ENCODE measurements at places on chromosomes 7 and 10. TPM values are rescaled to one million over a fixed set of nuclear protein-coding genes. Genes with fewer than 3 reads are reported as not detected.

The TMEM196 gene
- total RNA-seq, result 0.05 TPM

The DDC gene
- total RNA-seq, result 0.33 TPM

- DNase-seq, result no peak
Observed at GRCh38 chr10:44459671-44460070, 74.8 kb upstream of the CXCL12 start.

The SPRN gene
- 0.05 TPM for total RNA-seq

- no peak for DNase-seq
Observed at GRCh38 chr7:156386097-156386496, 254.5 kb upstream of the RNF32 start.

The PNLIPRP2 gene
- total RNA-seq, result not detected

The FOXI2 gene
- total RNA-seq, result 0.05 TPM

- no peak for DNase-seq
Observed at GRCh38 chr7:26656735-26657134, 207.7 kb downstream of the SKAP2 start.

- no peak for DNase-seq
Observed at GRCh38 chr10:78706256-78706655, 362.5 kb upstream of the ZMIZ1 start.

The ELMO1 gene
- 22.5 TPM for total RNA-seq

The POLL gene
- total RNA-seq, result 5.4 TPM

DNA sequence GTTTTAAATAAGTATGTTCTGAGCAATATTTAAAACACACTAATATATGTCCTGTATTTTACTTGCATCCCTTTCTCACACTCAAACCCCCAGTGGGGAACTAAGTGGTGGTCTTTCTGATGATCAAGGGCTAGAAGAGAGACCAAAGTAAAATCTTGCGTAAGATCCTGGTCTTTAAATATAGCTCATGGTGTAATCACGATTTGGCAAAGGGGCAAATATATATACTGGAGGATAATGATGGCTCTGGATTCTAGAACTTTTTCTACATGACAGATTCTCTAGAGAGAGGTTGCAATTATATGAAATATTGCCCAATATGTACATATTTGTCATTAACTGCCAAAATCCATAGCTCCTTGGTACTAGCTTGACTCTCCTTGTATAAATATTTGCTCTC, 438.3 kb downstream of the NXPH1 start:
- DNase-seq, result no peak

DNA sequence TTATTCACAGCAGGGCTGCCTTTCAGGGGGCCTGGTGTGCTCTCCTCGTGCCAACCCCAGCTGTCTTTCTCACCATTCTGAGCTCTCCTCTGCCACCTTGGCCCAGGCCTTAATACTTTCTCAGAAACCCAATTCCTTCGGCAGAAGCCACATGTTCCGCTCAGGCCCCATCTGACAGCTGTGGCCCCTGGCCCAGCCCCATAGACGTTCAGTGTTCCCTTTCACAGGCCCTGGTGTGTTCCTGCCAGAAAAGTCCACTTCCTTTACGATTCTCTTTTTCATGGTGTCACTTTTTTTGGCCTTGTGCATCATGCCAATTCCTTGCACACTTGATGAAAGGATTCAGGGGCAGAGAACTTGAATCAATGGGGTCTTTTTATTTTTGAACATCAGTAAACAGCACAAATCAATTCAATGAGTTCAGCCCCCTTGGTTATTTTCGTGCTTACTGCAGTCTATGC, 15.9 kb upstream of the GPNMB start:
- no peak for DNase-seq

- no peak for DNase-seq
Observed at GRCh38 chr7:90701771-90702170, 105.7 kb downstream of the CDK14 start.

DNA sequence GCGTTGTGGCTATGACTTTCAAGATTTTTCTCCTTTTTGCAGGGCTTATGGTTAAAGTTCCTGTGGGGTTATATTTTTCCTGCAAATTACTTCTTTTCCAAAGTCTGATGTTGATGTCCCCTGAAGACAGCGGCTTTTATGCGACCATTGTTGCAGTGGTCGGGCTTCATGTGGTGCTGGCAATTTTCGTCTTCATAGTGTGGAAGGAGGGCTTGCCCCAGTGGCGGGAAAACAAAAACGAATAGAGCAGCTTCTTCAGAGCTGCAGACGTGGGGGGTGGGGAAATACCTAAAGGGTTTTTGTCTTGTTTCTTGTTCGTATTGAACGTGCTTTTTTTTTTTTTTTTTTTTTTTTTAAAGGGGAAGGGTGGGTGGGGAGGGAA, 53.8 kb downstream of the MCMBP start:
- DNase-seq, result no peak

DNA sequence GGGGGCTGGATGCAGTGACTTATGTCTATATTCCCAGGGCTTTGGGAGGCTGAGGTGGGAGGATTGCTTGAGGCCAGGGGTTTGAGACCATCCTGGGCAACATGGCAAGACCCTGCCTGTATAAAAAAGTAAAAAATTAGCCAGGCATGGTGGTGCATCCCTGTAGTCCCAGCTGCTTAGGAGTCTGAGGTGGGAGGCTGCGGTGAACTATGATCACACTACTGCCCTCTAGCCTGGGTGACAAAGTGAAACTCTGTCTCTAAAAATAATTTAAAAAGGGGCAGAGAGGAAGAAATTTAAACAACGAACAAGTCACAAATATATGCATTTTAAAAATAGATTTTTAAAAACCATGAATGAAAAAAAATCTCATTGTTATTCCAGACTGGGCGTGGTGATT, 46.2 kb upstream of the FEZF1 start:
- DNase-seq, result no peak

DNA sequence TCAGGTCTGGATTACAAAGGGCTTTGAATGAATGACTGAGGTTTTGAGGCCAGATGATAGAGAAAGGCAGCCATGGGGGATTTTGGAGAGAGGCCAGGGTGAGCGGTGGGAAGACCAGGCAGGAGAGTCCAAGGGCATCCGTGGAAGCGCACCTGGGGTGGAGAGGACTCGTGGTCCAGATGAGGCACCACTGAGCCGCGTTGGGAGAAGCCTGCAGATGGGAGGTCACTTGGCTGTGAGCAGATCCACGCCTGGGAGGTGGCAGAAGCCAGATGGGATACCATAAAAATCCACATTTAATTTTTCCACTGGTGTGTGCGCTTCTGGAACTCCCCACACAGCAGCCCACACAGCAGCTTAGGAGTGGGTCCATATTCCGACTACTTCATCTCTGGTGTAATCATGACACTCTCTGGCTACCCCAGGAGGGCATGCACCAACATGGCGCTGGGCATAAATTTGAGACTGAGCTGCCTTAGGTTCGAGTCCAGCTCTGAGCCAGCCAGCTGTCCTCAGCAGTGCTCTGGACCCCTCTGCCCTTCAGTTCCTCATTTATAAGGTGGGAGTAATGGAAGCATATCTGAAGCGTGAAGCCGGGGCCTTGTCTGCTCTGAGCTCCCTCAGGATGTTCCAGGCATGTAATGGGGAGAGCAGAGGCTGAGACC, 90.2 kb upstream of the FAM20C start:
- DNase-seq, result no peak

The TRPV5 gene
- total RNA-seq, result 0.05 TPM

The PTPRN2 gene
- 1.7 TPM for total RNA-seq

The MUC3A gene
- total RNA-seq, result 1.4 TPM

- DNase-seq, result no peak
Observed at GRCh38 chr10:66637273-66638036, 288.4 kb upstream of the LRRTM3 start.

The ADK gene
- total RNA-seq, result 33.2 TPM

The FBXL13 gene
- 3.8 TPM for total RNA-seq

DNA sequence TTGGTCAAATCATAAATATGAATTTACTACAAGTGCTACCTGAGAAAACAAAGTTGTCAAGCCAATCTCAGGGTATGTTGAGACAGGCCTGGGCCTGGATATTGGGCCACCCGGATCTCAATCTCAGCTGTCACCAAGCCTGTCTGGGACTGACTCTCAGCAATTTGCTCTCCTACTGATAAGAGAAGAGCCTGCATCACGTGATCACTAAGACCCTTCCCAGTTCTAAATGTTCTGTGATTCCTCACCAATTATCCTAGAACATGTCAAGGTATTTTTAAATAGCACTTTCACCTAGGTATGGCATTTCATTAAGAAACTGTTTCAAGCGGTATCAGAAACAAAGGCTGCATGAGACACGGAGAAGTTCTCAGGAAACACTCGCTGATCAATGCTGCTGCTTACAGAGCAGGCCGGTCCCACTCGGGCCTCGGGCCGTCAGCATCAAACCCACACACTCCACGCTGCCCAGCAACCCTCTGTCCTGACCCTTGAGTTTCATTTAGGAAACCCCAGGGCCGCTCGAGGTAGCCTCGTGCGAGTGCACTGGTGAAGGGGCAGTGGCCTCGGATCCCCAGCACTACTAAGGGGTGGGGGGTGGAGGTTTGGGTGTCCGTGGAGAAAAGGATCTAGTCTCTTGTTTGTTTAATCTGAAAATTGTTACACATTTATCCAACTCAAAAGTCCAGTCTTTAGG, 4.1 kb downstream of the KLF6 start:
- no peak for DNase-seq

DNA sequence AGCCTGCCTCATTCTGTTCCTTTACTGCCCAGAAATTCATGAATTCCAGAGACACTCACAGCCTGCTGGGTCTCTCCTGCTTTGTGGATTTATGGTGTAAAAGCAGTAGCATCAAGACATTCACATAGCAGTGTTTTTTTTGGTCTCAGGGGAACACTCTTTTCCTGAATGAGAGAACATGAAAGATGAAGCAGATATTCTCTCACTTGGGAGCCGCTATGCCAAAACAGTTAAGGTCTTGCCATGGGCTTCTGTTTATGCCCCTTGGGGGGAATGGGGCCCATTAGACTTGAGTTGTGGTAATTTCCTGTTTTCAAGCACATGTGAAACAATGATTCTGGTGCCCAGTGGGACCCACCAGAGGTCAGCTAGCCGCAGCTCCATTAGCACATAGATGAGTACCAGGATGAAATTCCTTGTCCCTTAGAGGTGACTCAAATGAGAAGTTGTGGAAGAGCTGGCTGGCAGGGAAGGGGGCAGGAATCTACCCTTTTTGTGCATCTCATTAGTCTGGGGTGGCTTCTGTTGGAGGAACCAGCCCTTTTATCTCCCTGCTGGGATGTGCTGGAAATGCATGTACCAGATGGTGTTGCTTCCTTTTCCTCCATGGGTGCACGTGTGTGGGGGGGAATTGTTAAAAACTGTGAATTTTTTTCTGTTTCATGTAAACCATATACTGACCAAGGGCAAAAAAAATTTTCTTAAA, 13.3 kb downstream of the BMPER start:
- no peak for DNase-seq

- no peak for DNase-seq
Observed at GRCh38 chr7:12890586-12890985, 203.2 kb downstream of the ARL4A start.

The PPP1R17 gene
- 0.14 TPM for total RNA-seq

- no peak for DNase-seq
Observed at GRCh38 chr10:64071218-64071617, 550.0 kb downstream of the REEP3 start.

DNA sequence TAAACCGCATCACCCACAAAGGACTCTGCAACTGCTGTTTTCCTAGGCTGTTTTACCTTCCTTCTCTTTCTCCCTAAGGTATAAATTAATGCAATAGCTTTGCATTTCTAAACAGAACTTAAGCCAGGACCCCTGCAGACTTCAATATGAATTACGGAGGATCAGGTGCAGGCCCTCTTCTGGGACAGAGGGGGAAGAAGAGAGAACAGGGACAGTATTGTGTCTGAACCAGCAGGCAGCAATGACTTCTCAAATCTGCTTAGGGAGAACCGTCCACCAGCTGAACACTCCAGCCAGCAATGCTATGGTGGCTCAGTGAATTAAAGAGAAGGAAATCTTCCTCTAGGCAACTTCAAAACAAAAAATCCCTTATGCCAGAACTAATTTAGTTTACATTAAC, 35.7 kb downstream of the POLR3A start:
- DNase-seq, result no peak

GRCh38 chr10:15046626-15047025, 2.9 kb downstream of the OLAH start:
- no peak for DNase-seq

DNA sequence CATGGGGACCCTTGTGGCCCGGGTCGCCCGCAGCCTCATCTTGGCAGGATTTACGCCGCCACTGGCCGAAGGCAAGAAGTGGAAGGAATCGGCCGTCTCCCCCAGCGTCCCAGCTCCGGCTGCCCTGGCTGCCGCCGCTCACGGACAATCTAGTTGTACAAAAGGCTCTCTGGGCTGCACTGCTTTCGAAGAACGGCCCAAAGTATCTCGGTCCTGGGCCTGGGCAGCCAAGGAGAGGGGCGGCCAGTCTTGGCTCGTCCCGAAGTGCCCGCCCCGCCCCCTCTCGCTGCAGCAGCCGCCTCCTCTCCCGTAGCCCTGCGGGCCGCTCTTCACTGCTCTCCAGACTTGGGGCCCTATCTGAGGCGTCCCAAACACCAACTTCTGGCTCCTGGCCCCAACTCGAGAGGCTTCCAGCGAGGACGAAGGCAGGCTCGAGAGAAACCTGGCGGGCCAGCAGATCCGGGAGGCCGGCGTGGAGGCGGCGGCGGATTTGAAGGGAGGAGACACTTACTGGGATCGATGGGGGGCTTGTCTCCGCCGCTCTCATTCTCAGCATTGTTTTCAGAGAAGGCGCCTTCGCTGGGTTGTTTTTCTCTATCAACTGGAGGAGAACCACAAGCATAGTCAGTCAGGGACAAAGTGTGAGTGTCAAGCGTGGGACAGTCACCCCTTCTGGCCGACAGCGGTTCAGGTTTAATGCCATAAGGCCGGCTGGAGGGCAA, 809 bp downstream of the HOXA9 start:
- no peak for DNase-seq

DNA sequence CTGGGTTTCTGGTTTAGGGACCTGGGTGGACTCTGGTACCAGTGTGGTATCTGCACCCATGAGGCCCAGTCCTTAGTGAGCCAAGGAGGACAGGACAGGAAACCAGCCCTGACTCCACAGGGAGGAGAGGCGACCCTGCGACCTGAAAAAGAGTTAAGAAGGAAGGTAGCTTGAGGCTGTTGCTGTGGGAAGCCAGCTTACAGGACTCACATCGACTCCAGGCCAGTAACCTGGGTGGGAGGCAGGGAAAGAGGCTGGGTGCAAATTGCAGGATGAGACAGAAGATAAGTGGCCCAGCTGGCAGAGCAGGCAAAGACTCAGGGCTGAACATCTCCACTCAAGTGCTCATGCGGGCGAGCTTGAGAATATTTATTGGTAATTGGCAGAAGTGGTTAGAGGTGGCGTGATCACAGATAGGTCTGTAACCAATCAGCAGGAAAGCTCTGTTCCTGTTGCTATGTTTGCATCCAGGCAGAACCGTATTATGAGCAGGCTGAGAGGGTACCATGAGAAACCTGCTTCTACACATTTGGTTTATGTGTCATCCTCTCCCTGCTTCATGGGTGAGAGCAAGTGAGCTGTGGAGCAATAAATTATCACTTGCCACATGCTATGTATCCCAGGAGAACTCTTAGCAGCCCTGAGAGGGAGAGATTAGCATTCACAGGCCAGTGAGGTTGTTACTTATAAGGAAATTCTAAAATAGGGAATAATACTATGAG, 11.0 kb downstream of the TLL2 start:
- no peak for DNase-seq
